Fibroblast of lung (primary cell): ENCODE measurements at places on chromosomes 6 and 20. TPM values are rescaled to one million over a fixed set of nuclear protein-coding genes. Genes with fewer than 3 reads are reported as not detected.

DNA sequence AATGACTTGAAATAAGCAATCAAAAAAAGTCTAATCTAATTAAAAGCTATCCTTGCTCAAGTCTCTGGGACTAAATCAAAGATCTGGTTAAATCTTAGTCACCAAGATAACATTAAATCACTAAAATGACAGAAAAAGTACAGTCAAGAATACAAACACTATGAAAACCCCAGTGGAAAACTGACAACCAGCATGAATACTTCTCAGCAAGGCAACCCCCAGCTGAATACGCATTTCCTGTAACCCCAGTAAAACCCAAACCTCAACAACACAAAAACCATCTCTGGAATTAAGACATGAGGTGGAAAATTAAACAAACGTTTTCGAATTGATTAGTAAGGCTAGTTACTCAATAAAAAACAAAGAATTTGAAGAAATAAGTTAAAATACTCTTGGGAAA, 23.7 kb upstream of the ZC3H12D start:
- DNase-seq: peak; percentile 40

DNA sequence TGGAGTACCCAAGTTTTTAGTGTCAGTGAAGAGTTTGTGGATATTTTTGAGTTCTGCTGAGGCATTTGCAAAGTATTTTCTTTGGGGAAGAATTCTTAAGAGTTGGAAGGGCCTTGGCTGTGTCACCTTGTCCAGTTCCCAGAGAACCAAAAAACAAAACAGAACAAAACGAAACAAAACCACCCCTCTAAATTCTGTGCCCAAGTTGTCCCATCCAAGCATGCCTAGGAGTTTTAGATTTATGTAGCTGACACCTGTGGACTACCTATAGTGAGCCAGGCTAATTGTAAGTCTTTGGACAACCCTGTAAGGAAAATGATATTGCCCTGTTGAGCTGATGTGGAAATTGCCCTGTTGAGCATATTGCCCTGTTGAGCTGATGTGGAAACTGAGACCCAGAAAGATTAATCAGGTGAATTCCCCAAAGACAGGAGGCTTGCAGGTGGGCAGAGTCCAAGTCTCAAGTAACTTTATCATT, 1.0 kb upstream of the ECI2 start:
- DNase-seq: no peak

TRIM31 gene
- not detected in 2 replicates for polyA plus RNA-seq

GRCh38 chr6:27617700-27618689, 145.1 kb upstream of the ZNF184 start:
- DNase-seq: peak; percentile 57

PACSIN1 gene
- polyA plus RNA-seq: 0.02 TPM in 1 of 2 replicates, not detected in the other

GRCh38 chr6:88867841-88868731, 95.3 kb downstream of the RNGTT start:
- peak; percentile 72 for DNase-seq

DNA sequence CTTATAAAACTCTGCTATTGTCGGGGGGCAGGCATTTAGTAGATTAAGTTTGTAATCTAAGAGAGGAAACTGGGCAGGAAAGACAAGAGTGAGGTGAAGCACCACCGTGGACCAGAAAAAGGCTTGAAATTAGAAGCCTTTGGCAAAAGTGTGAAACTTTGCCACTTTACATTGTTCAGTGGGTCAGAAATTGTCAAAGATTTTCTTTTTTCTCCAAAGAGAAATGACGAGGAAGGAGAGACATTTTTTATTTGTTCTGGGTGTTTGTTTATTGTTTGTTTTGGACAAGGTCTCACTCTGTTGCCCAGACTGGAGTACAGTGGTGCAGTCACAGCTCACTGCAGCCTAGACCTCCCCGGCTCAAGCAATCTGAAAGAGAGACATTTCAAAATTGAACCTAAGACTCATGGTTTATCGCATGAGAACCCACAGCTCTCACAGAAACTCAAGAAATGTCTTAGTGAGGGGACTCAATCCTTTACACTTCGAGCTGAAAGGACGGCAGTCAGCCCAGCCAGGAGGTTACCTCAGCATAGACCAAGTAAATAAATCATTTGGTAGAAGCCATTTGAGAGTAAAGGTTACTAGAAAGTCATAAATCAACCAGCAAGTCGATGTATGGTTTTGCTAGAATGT, 262.8 kb upstream of the TAB2 start:
- no peak for DNase-seq

CST2 gene
- 0.12 TPM in 1 of 2 replicates, not detected in the other for polyA plus RNA-seq
